A172 (cell line): ENCODE measurements at places on chromosomes 7 and 10. TPM values are rescaled to one million over a fixed set of nuclear protein-coding genes. Genes with fewer than 3 reads are reported as not detected.

GRCh38 chr10:83849150-83849549, 290.2 kb upstream of the GHITM start:
- peak; percentile 10 for DNase-seq

DNA sequence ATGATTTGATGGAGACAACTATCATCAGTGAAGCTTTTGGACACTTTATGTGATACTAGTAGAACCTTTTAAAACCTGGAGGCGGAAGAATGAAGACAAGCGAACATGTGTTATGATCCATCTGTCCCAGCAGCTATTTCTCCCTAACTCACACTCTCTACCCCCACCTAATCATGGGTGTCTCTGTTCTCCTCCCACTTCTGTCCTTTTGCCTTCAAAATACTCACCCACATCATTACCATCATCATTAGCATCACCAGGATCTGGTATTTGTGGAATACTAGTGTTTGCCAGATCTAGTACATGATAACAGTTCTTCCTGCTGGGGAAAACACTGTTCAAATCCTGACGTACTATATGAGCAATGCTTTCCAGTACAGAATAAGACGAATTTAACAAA, 287.7 kb downstream of the DOCK4 start:
- DNase-seq: no peak

GRCh38 chr7:90507692-90508091, 38.3 kb downstream of the PTTG1IP2 start:
- no peak for DNase-seq

DNA sequence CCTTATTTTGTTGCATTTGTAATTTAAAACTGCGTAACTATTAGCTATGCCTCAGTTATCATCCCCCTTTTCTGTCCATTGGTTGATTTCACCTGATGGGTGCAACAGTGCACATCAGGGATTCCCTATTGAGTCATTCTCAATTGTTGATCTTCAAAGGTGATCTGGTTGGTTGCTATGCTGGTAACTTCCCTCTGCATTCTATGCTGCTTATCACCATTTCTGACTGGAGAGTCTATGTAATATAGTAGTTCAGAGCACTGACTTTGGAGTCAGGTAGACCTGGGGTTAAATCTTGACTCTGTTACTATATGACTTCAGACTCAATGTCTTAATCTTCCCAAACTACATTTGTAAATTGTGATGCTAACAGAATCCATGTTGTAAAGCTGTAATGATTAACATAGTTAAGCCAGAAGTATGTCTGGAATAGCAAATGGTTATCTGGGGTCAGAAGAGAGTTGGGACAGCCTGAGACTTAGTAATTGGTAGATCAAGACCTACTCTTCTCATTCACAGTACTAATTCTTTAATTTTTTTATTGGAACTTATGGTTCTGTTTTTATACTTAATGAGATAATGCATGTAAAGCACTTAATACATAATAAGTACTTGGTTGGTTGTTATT, 38.1 kb downstream of the EXOC6 start:
- no peak for DNase-seq

The FGFR2 gene
- 0.19 TPM in 1 of 2 replicates, not detected in the other for total RNA-seq

The PCLO gene
- 44.4 and 53.0 TPM in 2 replicates for total RNA-seq

The TUBAL3 gene
- total RNA-seq: not detected in 2 replicates

DNA sequence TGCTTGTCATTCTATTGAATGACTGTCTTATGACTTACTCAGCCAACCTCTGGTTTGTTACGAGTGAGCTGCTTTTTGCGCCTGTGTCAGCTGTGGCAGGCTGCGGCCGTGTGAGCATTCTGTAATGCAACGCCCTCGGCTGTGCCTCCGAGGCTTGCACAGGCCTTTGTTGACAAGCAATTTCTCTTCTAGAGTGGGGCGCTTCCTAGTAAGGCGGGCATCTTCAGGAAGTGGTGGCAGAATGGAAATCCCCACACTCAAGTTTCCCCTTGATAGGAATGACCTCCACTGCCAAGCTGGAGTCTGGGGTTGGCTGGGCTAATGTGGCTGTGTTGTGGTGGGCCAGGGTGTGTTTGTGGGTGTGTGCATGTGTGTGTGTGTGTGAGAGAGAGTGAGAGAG, 20.2 kb upstream of the TMEM178B start:
- peak; percentile 60 for DNase-seq

The ABCB4 gene
- not detected in 2 replicates for total RNA-seq

DNA sequence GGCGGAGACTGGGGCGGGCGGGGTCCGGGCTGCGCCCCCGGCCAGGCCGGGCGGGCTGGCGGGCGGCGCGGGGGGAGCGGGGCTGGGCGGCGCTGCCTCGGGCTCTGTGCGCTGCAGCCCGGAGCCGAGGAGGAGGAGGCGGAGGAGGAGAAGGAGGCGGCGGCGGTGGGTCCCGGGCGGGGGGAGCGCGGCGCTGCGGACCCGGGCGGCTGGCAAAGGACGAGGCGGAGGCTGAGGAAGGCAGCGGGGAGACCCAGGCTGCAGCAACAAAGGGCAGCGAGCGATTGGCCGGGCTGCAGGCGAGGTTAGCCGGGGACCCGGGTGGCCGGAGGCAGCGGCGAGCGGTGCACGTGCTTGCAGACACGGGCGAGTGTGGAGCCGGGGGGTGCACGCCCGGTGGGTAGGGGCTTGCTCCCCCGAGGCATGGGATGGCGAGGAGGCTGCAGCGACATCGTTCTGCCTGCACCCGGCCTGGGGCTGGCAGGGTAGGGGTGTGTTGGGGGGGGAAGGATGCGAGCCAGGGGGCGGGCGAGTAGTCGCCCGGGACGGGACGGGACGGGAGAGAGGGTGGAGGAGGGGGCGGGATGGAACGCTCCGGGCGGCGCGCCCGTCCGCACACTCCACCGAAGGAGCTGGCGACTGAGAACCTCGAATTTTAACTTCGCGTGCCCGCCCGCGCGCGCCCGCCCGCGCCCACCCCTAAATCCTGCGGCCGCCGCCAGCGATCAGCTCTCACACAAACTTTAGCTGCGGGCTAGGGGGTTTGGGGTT, 844 bp upstream of the KAT6B start:
- peak; percentile 6 for DNase-seq

DNA sequence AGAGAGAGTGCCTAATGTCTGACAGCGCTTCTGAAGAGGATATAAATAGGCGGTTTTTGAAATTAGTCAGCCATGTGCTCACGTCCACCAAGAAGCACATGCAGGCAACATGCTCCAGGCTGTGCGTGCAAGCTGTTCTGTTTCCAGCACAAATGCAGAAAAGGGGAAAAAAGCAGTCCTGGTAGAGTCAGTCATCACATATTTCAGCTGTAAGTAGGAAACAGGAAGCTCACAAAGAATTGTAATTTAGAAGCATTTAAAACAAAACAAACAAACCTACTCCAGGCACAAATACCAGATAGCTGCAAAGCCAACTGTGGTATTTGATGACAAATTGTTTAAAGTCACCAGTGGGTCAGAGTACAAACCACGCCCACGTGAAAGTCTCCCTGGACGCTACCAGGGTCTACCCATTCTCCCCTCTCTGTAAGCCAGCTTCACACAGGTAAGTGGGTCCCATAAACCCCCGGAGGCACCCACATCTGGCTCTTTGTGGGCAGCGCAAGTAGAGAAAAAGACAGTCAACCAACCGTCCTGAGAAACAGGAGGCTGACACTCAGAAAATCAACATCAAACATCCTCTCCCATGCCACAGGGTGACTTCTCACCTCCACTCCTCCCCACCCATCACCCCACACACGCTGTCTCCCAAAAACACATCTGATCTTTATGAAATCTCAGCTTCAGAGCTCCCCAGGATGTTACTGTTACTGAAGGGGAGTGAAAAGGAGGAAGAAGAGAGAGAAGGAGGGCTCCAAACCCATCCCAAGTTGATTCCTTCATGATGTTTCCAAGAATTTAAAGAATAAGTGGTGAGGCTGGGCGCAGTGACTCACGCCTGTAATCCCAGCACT, 186.4 kb downstream of the FAM107B start:
- DNase-seq: peak; percentile 69
